PC-9 (cell line): ENCODE measurements at places on chromosomes 1 and 21.
A peak's percentile ranks its signal among the peaks of the same experiment; 100 is the strongest.

DNA sequence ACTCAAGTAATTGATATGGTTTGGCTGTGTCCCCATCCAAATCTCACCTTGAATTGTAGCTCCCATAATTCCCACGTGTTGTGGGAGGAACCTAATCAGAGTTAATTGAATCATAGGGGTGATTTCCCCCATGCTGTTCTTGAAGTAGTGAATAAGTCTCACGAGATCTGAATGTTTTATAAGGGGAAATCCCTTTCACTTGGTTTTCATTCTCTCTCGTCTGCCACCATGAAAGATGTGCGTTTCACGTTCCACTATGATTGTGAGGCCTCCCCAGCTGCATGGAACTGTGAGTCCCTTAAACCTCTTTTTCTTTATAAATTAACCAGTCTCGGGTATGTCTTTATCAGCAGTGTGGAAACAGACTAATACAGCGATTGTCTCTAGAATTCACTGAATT, 135.4 kb downstream of the BACH1 start:
- DNase-seq = no peak

DNA sequence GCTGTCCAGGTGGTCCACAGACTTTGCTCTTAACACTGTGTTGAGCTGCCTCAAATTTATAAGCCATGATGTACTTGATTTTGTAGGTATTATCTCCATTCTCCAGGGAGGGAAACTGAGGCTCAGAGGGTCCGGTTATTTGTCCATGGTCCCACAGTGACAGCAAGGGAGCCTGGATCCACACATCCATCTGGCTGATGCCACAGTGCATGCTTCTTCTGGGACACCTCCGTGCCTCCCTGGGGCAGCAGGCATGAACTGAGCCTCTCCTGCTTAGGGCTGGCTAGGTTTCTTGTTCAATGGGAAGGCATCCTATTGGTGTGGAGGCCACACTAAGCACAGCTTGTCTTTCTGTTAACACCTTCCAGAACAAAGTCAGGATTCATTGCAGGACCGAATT, 317.3 kb downstream of the AJAP1 start:
- DNase-seq = no peak

DNA sequence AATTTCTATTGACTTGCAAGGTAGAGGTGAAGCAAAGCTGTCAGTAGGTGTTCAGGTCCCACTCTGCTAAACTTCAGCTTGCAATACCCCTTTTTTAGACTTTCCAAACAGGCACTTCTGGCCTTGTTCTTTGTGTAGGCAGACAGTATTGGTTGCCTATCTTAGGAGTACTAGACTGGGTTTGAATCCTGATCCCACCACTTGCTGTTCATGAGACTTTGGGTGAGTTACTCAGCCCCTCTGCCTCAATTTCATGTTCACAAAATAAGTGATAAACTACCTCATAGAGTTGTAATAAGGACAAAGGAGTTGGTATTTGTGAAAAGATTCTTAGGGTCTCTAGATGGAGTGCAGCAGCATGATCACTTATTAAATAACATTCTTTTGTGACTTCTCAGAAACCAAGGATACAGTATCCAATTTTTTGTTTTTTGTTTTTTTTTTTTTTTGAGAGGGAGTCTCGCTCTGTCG, 5.2 kb downstream of the RCC1 start:
- no peak for DNase-seq

DNA sequence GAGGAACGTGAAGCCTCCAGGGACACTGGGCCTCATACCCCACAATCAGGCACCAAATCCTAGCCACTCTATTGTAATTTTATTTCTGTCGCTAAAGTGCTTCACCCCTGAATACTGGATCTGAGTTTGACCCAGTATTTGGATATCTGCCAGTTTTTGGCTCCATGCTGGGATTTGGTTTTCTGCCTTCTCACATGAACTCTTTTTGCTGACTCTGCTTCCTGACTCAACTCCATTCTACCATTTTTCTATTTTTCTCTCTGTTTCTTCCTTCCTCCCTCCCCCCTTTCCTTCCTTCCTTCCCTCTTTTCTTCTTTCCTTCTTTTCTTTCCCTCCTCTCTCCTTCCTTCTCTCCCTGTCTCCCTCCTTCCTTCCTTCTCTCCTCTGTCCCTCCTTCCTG, 151.3 kb upstream of the GJB5 start:
- no peak for DNase-seq

DNA sequence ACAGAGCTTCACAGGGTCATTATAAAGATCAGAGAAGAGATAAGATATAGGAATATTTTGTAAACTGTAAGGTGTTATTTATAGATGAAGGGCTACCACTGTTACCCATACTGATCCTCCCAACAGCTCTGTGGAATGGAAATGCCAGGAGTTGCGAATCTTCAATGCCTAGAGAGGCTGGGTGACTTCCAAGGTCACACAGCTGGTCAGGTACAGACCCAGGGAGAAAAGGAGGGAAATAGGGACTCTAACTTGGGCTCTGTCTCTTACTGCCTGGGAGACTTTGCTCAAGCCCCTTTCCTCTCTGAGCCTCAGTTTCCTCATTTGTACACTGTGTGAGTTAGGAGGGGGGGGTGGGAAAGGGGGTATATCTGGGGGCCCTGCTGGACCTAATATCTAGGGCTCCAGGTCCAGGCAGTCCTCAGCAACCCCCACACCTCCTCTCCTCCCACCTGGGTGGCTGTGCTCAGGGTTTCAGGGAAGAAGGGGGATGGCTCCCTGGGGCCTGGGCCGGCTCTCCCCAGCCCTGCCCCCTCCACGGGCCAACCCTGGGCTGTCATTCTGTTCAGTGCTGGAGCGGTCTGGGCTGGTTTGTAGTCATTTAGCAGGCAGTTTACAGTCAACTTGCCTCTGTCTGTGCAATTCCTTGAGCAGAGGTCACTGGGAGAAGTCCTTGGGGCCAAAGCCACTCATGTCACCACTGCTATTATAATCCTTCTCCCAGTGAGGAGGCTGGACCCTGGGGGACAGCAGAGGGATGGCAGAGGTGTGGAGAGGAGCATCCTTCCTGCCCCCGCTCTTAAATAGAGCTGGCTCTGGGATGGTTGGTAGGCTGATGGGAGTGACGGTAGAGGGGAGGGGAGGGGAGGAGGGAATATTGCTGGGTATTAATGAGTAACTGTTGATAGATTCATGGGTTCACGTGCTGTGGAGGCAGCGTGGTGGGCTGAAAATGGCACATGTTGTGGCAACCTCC, 1.7 kb downstream of the BSND start:
- DNase-seq = no peak

- no peak for DNase-seq
Measured at GRCh38 chr1:94719926-94720793, 100.0 kb upstream of the SLC44A3 start.

DNA sequence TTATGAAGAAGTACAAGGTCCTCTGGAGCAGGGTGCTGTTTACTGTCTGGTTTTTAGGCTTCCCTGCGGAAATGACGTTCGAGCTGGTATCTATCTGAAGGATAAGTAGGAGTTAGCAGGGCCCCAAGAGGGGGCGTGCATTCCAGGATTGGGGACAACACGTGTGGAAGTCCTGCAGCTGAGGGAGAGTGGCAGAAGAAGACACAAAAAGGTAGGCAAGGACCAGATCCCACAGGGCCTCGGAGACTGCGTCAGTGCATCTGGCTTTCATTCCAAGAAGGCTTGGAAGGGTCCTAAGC, 5.9 kb downstream of the RIMS3 start:
- DNase-seq = no peak

GRCh38 chr1:192435704-192436103, 118.9 kb downstream of the RGS21 start:
- no peak for DNase-seq

DNA sequence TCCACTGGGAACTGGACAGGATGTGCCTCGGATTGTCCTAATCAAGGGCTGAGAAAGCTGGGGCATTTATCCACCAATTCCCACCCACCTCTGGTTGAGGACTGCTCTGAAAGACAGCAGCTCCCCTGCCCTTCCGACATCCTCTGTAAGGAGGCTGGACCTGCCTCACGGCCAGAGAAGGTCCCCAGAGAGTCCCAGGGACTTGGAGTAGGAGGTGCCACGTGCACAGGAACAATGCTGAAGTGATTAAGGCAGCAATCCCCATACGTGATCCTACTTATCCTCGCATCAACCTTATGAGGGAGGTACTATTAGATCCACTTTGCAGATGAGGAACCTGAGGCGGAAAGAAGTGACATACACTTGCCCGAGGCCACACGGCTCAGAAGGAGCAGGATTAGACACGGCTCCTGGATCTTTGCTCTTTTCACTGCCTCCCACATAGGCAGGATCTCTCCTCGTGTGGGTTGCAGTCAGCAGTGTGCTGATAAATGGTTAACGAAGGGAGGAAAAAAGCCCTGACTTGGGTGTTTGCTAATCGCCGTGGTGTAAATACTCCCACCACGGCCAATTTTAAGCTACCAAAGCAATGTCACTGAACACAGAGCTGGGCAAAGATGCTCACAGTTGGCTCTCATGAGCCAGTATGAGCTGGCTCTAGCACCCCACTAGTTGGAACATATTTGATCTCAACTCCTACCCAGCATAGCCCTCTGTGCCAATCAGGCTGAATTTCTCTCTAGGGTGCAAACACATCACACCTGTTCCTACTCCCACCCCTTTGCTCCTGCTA, 18.6 kb upstream of the LDLRAP1 start:
- DNase-seq = no peak

- DNase-seq = no peak
Measured at GRCh38 chr1:115706587-115707425, 61.7 kb downstream of the CASQ2 start.

- peak; percentile 91 for DNase-seq
Measured at GRCh38 chr1:1059494-1060280, 14.4 kb downstream of the RNF223 start.

- no peak for DNase-seq
Measured at GRCh38 chr1:24351247-24351646, 32.1 kb downstream of the GRHL3 start.

GRCh38 chr1:113981962-113982931, 3.0 kb downstream of the OLFML3 start:
- no peak for DNase-seq
